ENCODE measurements at places on chromosomes 12 and 14. TPM values are rescaled to one million over a fixed set of nuclear protein-coding genes. Genes with fewer than 3 reads are reported as not detected.

DNA sequence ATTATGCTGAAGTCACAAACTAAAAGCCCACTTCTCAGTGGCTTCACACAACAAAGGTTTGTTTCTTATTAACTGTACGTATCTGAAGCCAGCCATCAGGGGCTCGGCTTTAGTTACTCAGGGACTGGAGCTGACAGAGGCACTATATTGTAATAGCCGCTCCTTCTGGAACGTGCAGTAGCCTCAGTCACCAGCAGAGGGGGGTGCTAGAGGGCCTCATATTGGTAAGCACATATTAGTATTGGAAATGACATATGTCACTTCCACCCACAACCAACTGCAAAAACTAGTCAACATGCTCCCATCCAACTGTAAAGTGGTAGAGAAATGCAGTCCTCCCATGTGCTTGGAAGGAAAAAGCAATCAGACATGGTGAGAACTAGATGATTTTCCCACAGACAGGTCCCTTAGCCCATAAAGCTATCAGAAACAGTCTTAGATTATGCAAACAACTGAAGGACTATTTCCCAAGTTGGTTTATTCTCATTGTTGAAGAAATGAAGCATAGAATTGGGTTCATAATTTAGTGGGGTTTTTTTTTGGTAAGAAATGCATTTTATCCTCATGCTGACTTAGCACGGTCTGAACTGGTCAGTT, 183.6 kb upstream of the G2E3 start:
- DNase-seq = peak; percentile 72

GRCh38 chr12:94379479-94380113, 80.1 kb downstream of the CEP83 start:
- DNase-seq = no peak

GRCh38 chr14:51576879-51577278, 74.8 kb upstream of the FRMD6 start:
- DNase-seq = no peak

The LHX5 gene
- not detected for total RNA-seq

GRCh38 chr12:125249066-125249824, 184.0 kb downstream of the AACS start:
- no peak for DNase-seq

- no peak for DNase-seq
Measured at GRCh38 chr12:39065455-39065854, 160.1 kb upstream of the CPNE8 start.

GRCh38 chr14:36515896-36516718, 3.9 kb downstream of the NKX2-1 start:
- DNase-seq = no peak

The CLEC4D gene
- total RNA-seq = not detected

DNA sequence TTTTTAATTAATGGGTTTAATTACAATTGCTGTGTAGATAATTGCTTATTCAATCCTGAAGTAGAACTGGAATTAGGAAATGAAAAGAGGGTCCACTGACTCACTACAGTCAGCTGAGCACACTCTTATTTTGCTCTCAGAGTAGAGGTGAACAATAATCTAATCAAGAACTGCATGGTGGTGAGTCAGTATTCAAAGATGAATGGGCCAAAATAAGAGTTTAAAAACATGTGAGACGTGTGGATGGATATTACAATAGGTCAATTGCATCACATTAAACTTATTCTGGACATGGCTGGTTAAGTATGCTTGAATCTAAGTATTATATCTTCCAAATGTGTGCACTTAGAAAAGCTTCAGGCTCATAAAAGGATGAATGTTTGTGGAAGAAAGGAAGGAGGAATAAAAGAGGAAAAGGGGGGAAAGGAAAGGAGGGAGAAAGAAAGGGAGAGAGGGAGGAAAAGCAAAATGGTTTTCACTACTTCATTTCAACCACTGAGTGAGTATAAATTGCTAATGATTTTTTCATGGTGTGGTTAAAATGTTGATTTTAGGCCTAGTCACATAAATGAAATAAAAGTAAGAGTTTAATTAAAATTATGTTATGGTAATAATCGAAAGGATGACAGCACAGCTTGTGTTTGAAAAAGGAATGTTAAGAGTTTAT, 27.0 kb upstream of the EEA1 start:
- DNase-seq = no peak

- DNase-seq = no peak
Measured at GRCh38 chr12:112809684-112810083, 18.1 kb downstream of the RPH3A start.

DNA sequence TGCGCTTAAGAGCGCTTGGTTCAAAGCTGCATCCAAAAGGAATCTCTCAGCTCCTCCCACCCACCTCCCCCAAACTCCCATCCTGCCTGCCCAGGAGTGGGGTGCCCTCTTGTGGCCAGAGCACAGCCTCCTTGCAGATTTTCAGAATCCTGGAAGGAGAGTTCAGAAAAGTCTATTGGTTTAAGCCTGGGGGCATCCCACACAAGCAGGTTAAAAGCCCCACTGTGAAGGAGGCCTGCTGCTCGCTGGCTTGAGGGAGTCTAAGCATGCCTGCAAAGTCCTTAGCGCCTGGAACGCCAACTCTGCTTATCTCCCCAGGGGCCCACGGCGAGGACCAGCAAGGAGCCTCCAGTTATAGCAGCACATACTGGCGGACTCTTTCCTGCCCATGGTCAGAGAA, 297.1 kb downstream of the KSR2 start:
- no peak for DNase-seq

- DNase-seq = no peak
Measured at GRCh38 chr12:71648537-71648936, 15.1 kb downstream of the ZFC3H1 start.

DNA sequence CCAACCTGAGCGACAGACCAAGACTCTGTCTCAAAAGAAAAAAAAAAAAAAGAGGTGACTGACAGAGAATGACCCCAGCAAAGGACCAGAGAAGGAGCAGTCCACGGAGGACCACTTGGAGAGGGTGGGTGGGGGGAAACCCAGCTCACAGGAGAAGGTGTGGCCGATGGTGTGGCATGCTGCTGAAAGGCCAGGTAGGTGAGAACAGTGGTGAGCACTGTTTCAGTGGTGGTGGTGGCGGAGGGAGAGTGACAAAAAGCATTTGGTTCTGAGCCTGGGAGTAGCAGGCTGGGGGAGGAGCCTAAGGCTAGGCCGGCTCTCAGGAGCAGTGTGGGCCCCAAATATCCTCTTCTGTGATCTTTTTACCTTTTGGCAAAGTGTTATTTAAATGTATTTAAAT, 63.8 kb downstream of the IRF2BPL start:
- DNase-seq = no peak

GRCh38 chr14:102759456-102760187, 17.6 kb upstream of the TRAF3 start:
- no peak for DNase-seq

DNA sequence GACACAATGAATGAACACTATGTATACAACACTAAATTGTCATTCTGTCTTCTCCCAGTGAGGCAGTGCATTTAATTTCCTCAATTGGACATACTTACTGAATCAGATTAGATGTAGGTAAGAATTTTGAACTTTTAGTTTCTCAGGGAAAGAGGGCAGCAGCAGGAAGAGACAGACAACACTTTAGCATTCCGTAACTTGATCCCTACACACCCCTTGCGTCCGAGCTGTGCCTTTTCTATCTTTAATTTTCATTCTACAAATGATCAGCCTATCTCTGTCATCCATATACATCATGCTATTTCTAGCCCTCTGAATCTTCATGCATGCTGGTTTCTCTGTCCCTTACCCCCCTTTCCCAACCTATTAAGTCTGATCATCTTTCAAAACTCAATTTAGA, 358.0 kb upstream of the RPL10L start:
- DNase-seq = no peak

DNA sequence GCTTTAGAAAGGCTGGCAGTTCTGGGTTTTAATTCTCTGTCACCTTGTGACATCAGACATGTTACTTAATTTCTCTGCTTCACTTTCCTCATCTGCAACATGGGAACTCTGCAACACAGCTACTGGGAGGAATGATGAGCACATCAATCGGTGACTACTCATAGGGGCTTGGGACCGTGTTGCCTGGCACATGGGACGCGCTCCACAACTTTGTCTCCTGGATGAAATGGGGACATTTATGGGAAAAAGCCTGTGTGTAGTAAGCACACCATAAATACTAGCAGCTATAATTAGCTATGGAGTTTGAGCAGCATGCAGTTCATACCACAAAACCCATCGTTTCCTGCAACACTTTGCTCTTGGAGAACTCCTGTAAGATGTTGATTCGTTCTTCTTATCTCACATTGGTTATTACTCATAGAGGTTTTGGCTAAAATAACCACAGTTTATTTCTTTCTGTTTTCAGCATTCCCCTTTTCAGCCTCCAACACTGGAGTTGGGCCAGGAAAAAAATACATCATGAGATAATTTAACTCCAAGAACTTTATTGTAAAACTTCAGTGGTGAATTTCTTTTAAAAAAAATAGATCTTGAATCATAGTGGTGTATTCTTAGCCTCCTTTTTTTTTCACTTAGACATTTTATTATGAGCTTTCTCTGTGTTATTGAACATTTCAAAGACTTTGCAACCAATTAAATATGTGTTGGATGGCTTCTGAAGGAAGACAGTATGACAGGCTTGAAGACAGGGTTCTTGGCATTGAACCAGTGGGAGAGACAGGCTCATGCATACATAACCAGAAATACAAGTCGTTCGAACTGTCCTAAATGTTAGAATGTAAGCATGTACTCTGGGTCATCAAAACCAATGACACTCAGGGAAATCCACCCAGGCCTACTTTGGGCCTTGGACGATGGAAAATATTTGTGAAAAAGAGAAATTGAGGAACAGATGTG, 72.7 kb downstream of the RIN3 start:
- no peak for DNase-seq

Data from Right ventricle myocardium superior (tissue), 1 donor.